PC-9 (cell line): ENCODE measurements at places on chromosomes 2 and 18. TPM values are rescaled to one million over a fixed set of nuclear protein-coding genes. Genes with fewer than 3 reads are reported as not detected.

KCNK3 gene
- total RNA-seq: 0.08 TPM in 1 of 2 replicates, not detected in the other

SLC40A1 gene
- 8.0 and 8.2 TPM in 2 replicates for total RNA-seq

NT5C1B gene
- total RNA-seq: not detected in 2 replicates

ABCB11 gene
- not detected in 2 replicates for total RNA-seq

GALR1 gene
- total RNA-seq: not detected in 2 replicates

TBC1D8 gene
- total RNA-seq: 25.2 and 25.3 TPM in 2 replicates

TWIST2 gene
- 4.1 and 5.0 TPM in 2 replicates for total RNA-seq

ST8SIA3 gene
- total RNA-seq: not detected in 2 replicates

C2orf81 gene
- total RNA-seq: 9.8 and 12.0 TPM in 2 replicates

GTF2A1L gene
- not detected in 2 replicates for total RNA-seq

RGPD4 gene
- total RNA-seq: not detected in 2 replicates

WNT6 gene
- total RNA-seq: 0.33 and 0.45 TPM in 2 replicates

CPLX4 gene
- total RNA-seq: not detected in 2 replicates

RGPD3 gene
- 0.09 TPM in 1 of 2 replicates, not detected in the other for total RNA-seq

TDRD15 gene
- 1.9 and 2.9 TPM in 2 replicates for total RNA-seq

CD8A gene
- total RNA-seq: 0.28 and 0.45 TPM in 2 replicates

HMSD gene
- not detected in 2 replicates for total RNA-seq

COL4A4 gene
- total RNA-seq: 5.6 and 6.0 TPM in 2 replicates

SP9 gene
- total RNA-seq: not detected in 2 replicates

KRTCAP3 gene
- total RNA-seq: 62.9 and 91.7 TPM in 2 replicates

ZBTB7C gene
- total RNA-seq: not detected in 2 replicates

SLC19A3 gene
- total RNA-seq: 4.3 and 4.5 TPM in 2 replicates

UCN gene
- total RNA-seq: 2.8 and 4.6 TPM in 2 replicates

ALPI gene
- total RNA-seq: not detected in 2 replicates

UGT1A1 gene
- total RNA-seq: 64.8 and 70.5 TPM in 2 replicates

HADHB gene
- total RNA-seq: 72.7 and 73.1 TPM in 2 replicates

IL1A gene
- 0.55 TPM in 2 replicates for total RNA-seq

KANSL1L gene
- total RNA-seq: 8.6 and 8.8 TPM in 2 replicates

TRIM43 gene
- not detected in 2 replicates for total RNA-seq

DNAH6 gene
- not detected in 2 replicates for total RNA-seq

PROC gene
- 5.8 and 6.1 TPM in 2 replicates for total RNA-seq

PLEK gene
- not detected in 2 replicates for total RNA-seq

APCDD1 gene
- total RNA-seq: not detected in 2 replicates

TMEM169 gene
- 0.46 and 0.58 TPM in 2 replicates for total RNA-seq

IL36B gene
- total RNA-seq: not detected in 2 replicates

SEC11C gene
- total RNA-seq: 15.7 and 15.8 TPM in 2 replicates

LRRC30 gene
- not detected in 2 replicates for total RNA-seq

VWC2L gene
- not detected in 2 replicates for total RNA-seq

ZAP70 gene
- total RNA-seq: not detected in 2 replicates

SRD5A2 gene
- total RNA-seq: not detected in 2 replicates

RAB17 gene
- total RNA-seq: 86.3 and 88.1 TPM in 2 replicates

GPC1 gene
- total RNA-seq: 302 and 319 TPM in 2 replicates

LTBP1 gene
- 10.3 and 10.4 TPM in 2 replicates for total RNA-seq

ANKRD30BL gene
- total RNA-seq: not detected in 2 replicates

SP140 gene
- total RNA-seq: 0.58 and 0.83 TPM in 2 replicates

POLE4 gene
- total RNA-seq: 53.8 and 74.4 TPM in 2 replicates

IL18RAP gene
- total RNA-seq: not detected in 2 replicates

MYOM1 gene
- total RNA-seq: 0.88 and 1.3 TPM in 2 replicates
